ENCODE measurements at places on chromosomes 2 and 18. TPM values are rescaled to one million over a fixed set of nuclear protein-coding genes. Genes with fewer than 3 reads are reported as not detected.

Gene C1QL2
- not detected for total RNA-seq

Gene AQP4
- total RNA-seq, result not detected

Gene SALL3
- not detected for total RNA-seq

Gene DES
- not detected for total RNA-seq

Gene DLX2
- not detected for total RNA-seq

GRCh38 chr18:13427354-13427753 lies 208.8 kb downstream of the LDLRAD4 start:
- H3K4me3 ChIP-seq, result no peak overlapping the region
- no peaks in the 10 kb centered on the region for H3K36me3 ChIP-seq
- H3K4me1 ChIP-seq, result peaks cover 45% of the 10 kb centered on the region
- no peaks in the 10 kb centered on the region for H3K27me3 ChIP-seq
- H3K27ac ChIP-seq, result no peak overlapping the region
- DNase-seq, result no peak

DNA sequence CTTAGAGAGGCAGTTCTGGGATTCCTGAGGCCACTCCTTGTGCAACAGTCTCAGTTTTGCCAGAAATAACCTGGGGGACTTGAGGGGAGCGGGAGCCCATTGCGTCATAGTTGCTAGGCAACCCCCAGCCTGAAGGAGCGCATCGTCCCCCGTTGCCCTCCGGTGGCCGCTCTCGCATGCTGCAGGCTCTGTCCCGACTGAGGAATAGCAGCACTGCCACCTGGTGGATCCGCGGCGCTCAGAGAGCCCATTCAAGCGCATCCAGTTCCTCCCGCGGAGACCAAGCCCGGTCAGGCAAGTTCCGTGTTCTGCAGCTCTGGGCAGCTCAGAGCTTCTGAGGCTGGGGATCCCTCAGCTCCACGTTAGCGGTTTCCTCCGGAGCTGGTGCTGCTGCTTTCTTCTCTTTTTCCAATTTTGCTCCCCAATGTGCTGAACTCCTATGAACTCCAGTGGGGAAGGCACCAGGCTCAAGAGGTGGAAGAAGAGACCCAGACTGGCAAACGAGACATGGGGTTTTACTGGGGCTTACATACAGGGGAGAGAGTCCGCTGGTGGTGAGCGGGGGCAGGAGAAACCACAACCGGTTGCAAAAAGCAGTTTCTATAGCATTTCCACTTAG lies 15.1 kb downstream of the SLC4A3 start:
- DNase-seq, result peak; percentile 93
- H3K4me1 ChIP-seq, result peaks cover 9% of the 10 kb centered on the region
- no peaks in the 10 kb centered on the region for H3K36me3 ChIP-seq
- no peak overlapping the region for H3K4me3 ChIP-seq

GRCh38 chr2:212914392-212914791 lies 237.0 kb downstream of the IKZF2 start:
- no peak for DNase-seq
- H3K4me1 ChIP-seq, result peaks cover 17% of the 10 kb centered on the region
- H3K27me3 ChIP-seq, result no peaks in the 10 kb centered on the region
- H3K4me3 ChIP-seq, result no peak overlapping the region
- H3K36me3 ChIP-seq, result no peaks in the 10 kb centered on the region

DNA sequence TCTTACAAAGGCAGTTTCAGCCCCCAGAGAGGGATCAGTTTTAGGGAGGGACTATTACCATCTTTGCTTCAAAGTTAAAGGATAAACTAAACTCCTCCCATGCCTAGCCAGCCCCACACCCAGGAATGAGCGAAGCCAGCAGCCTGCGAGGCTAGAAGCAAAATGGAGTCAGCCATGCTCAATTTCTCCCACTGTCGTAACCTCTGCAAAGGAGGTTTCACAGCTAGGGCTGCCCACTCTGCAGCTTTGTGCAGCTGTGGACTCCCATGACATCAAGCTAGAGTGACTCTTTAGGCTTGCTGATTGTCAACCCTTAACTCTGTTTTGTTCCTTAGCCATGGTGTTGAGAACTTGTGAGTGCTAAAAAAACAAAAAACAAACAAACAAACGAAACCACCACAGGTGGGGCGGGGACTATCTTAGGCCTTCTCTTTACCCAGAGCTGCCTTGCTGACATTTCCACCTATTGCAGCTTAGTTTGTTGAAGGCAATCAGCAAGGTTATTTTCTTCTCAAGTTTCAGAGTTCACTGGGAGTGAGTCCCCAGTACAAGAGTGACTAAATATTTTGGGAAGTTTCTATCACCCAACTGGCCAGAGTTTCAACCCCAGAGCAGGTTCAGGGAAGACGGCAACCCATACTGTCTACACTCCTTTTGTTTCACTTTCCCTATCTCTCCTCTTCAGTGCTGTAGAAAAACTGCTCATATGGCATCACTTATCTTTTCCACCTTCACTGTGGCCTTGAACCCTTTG lies 592.1 kb downstream of the XIRP2 start:
- H3K27ac ChIP-seq, result no peak overlapping the region
- H3K4me1 ChIP-seq, result no peaks in the 10 kb centered on the region
- no peak overlapping the region for H3K4me3 ChIP-seq
- H3K36me3 ChIP-seq, result no peaks in the 10 kb centered on the region
- H3K27me3 ChIP-seq, result no peaks in the 10 kb centered on the region
- no peak for DNase-seq

- no peak overlapping the region for H3K27ac ChIP-seq
- peaks cover 2% of the 10 kb centered on the region for H3K36me3 ChIP-seq
- H3K27me3 ChIP-seq, result no peaks in the 10 kb centered on the region
- no peaks in the 10 kb centered on the region for H3K4me1 ChIP-seq
- H3K4me3 ChIP-seq, result no peak overlapping the region
Observed at GRCh38 chr2:102771114-102771513, 9.3 kb downstream of the TMEM182 start.

- no peaks in the 10 kb centered on the region for H3K36me3 ChIP-seq
- no peak for DNase-seq
- H3K4me3 ChIP-seq, result no peak overlapping the region
- peaks cover 2% of the 10 kb centered on the region for H3K27me3 ChIP-seq
- H3K27ac ChIP-seq, result no peak overlapping the region
- H3K4me1 ChIP-seq, result peaks cover 19% of the 10 kb centered on the region
Observed at GRCh38 chr2:38265461-38265860, 111.6 kb downstream of the ATL2 start.

DNA sequence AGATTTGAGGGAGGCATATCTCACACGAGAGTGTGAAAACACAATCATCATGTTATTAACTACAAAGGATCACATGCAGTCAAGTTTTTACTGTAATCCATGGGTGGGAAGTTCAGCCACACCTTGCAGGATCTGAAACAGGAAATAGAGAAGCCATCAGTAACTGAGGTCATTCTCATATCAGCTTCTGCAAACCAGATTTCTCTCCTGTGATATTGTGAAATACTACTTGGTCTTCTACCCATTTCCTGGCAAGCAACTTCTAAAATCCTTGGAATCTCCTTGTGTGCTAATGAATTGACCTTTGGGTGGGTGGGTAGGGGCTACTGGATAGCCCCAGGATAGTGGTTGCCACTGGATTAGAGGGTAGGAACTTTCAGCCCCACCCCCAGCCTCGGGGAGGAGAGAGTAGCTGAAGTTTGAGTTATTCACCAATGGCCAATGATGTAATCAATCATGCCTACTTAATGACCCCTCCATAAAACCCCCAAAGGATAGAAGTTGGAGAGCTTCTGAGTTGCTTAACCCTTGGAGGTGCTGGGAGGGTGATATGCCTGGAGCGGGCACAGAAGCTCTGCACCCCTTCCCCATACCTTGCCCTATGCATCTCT lies 25.6 kb upstream of the TGIF1 start:
- H3K27me3 ChIP-seq, result no peaks in the 10 kb centered on the region
- no peaks in the 10 kb centered on the region for H3K4me1 ChIP-seq
- no peak overlapping the region for H3K27ac ChIP-seq
- H3K4me3 ChIP-seq, result no peak overlapping the region
- no peaks in the 10 kb centered on the region for H3K36me3 ChIP-seq
- DNase-seq, result no peak

GRCh38 chr18:60981682-60982328 lies 351.4 kb upstream of the CDH20 start:
- no peaks in the 10 kb centered on the region for H3K4me1 ChIP-seq
- no peaks in the 10 kb centered on the region for H3K27me3 ChIP-seq
- H3K36me3 ChIP-seq, result no peaks in the 10 kb centered on the region
- DNase-seq, result no peak

GRCh38 chr2:127437781-127438726 lies 19.8 kb downstream of the PROC start:
- no peak for DNase-seq
- no peaks in the 10 kb centered on the region for H3K27me3 ChIP-seq
- H3K27ac ChIP-seq, result no peak overlapping the region
- H3K36me3 ChIP-seq, result peaks cover 2% of the 10 kb centered on the region

GRCh38 chr18:13536578-13536977 lies 189.8 kb downstream of the FAM210A start:
- peaks cover 3% of the 10 kb centered on the region for H3K36me3 ChIP-seq
- no peak overlapping the region for H3K27ac ChIP-seq
- no peak overlapping the region for H3K4me3 ChIP-seq

DNA sequence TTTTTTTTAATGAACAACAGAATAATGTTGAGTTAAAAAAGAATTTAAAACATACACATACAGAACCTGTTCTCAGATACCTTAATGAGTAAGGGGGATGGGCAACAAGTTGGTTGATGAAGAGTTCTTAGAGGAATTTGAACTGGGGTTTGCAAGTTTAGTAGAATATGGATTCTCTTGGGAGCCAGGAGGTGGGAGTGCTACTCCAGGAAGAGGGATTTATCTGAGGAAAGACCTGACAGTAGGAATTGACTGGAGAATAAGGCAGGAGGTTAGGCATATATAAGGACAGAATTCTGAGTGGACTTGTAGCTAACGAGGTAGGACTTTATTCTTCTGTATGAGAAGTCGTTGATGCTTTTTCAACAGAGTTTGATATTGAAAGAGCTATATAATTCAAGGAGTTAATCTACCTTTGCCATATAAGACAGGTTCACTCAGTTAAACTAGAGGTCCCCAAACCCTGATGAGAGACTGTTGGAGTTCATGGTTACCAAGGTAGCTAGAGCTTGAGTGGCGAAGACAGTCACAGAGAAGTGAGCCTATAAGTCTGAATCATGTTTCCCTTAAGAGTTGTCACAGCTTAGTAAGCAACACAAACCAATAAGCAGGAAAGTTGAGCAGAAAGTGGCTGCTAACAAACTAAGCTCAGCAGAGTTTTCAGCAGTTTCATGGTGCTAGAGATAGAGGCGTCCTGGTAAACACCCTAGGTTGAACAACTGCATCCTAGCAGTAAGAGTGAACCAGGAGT lies 88.2 kb downstream of the NCOA1 start:
- H3K4me1 ChIP-seq, result peaks cover 37% of the 10 kb centered on the region
- no peak for DNase-seq
- no peak overlapping the region for H3K4me3 ChIP-seq
- H3K27me3 ChIP-seq, result no peaks in the 10 kb centered on the region
- H3K36me3 ChIP-seq, result peaks cover 8% of the 10 kb centered on the region

GRCh38 chr2:7660816-7661215 lies 743.6 kb downstream of the RNF144A start:
- no peak for DNase-seq
- peaks cover 1% of the 10 kb centered on the region for H3K4me1 ChIP-seq
- no peaks in the 10 kb centered on the region for H3K36me3 ChIP-seq
- H3K27me3 ChIP-seq, result no peaks in the 10 kb centered on the region
- no peak overlapping the region for H3K27ac ChIP-seq

DNA sequence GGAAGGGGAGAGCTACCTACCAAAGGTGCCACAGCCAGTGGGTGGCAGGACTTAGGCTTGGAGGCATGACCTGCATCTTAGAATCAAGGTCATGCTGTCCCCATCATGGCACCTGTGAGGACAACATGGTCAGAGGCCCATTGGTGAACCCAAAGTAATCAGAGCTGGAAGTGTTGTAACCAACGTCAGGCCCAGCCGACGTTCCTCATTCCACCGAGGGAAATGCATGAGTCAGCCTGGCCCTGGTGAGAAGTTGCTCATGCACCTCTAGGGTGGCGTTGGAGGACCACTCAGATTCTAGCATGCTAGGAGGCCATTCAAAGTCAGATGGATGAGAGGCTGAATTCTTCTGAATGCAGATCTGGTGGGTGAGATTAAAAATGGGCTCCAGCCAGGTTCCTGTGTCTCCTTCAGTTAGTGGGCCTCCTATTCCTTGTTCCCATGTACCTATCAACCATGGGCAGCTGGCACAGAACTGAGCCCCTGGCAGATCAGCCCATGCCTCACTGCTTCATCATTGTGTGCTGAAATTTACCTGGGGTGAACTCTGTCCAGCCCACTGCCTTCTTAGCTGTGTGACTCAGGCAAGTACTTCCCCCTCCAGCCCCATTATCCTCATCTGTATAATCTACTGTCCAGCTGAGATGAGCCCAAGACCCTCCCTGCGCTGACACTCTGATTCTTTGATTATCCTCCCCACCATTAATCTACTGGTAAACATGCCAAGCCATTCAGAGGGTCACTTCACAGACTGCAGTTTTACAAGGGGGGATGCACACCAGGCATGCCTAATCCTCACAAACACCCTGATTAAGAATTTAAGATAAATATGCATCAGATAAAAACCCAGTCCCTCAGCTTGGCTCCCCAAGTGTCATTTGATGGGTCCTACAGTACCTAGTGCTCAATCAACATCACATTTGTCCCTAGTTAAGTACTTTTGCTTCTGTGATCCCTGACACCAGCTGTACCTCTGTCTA lies 14.0 kb downstream of the SLC14A2 start:
- no peaks in the 10 kb centered on the region for H3K36me3 ChIP-seq
- DNase-seq, result no peak
- H3K4me1 ChIP-seq, result peaks cover 4% of the 10 kb centered on the region
- H3K4me3 ChIP-seq, result no peak overlapping the region
- H3K27me3 ChIP-seq, result peaks cover 2% of the 10 kb centered on the region

GRCh38 chr2:165016772-165017411 lies 61.6 kb upstream of the SLC38A11 start:
- H3K4me3 ChIP-seq, result no peak overlapping the region
- H3K36me3 ChIP-seq, result no peaks in the 10 kb centered on the region
- DNase-seq, result peak; percentile 37
- H3K4me1 ChIP-seq, result no peaks in the 10 kb centered on the region
- peaks cover 2% of the 10 kb centered on the region for H3K27me3 ChIP-seq
- H3K27ac ChIP-seq, result no peak overlapping the region

DNA sequence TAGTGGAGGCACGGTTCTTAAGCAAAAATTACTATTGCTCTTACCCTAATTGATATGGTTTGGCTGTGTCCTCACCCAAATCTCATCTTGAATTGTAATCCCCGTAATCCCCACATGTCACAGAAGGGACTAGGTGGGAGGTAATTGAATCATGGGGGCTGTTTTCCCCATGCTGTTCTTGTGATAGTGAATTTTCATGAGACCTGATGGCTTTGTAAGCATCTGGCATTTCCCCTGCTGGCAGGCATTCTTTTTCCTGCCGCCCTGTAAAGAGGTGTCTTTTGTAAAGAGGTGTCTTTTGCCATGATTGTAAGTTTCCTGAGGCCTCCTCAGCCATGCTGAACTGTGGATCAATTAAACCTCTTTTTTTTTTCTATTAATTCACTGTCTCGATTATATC lies 1691.8 kb upstream of the SLC39A10 start:
- H3K4me1 ChIP-seq, result no peaks in the 10 kb centered on the region
- H3K27me3 ChIP-seq, result no peaks in the 10 kb centered on the region
- no peak overlapping the region for H3K4me3 ChIP-seq
- H3K27ac ChIP-seq, result no peak overlapping the region
- DNase-seq, result no peak

GRCh38 chr2:116891191-116891590 lies 923.3 kb upstream of the DDX18 start:
- H3K27me3 ChIP-seq, result no peaks in the 10 kb centered on the region
- no peaks in the 10 kb centered on the region for H3K4me1 ChIP-seq
- no peak for DNase-seq
- no peak overlapping the region for H3K4me3 ChIP-seq
- H3K36me3 ChIP-seq, result no peaks in the 10 kb centered on the region
